H4 (cell line): ENCODE measurements at places on chromosomes 13 and 19. TPM values are rescaled to one million over a fixed set of nuclear protein-coding genes. Genes with fewer than 3 reads are reported as not detected.

PLIN4 gene
- total RNA-seq: 0.75 and 1.4 TPM in 2 replicates

ATXN8OS gene
- total RNA-seq: not detected in 2 replicates

GRK1 gene
- not detected in 2 replicates for total RNA-seq

MEGF8 gene
- total RNA-seq: 4.9 and 8.1 TPM in 2 replicates

ZNF577 gene
- total RNA-seq: 4.0 and 5.1 TPM in 2 replicates

ZIC5 gene
- 0.12 and 0.58 TPM in 2 replicates for total RNA-seq

MISP3 gene
- 0.35 and 3.3 TPM in 2 replicates for total RNA-seq

ACP5 gene
- 8.2 and 10.4 TPM in 2 replicates for total RNA-seq

C1QTNF9 gene
- total RNA-seq: not detected in 2 replicates

PARP4 gene
- total RNA-seq: 27.2 and 34.6 TPM in 2 replicates

AZU1 gene
- total RNA-seq: not detected in 2 replicates

MAST3 gene
- 2.4 and 3.1 TPM in 2 replicates for total RNA-seq

RYR1 gene
- not detected in 2 replicates for total RNA-seq
